KG1 (cell line): ENCODE measurements at places on chromosomes 12 and 14.

- no peak for DNase-seq
Measured at GRCh38 chr14:77541905-77542304, 43.3 kb upstream of the ISM2 start.

GRCh38 chr12:8822298-8822697, at the start of gene A2ML1:
Gene A2ML1, plus strand, starts transcription at chr12:8822621. Its CDS starts 31 bp downstream, at chr12:8822652.
- DNase-seq = no peak

- DNase-seq = no peak
Measured at GRCh38 chr14:37862263-37862662, 266.8 kb downstream of the TTC6 start.

DNA sequence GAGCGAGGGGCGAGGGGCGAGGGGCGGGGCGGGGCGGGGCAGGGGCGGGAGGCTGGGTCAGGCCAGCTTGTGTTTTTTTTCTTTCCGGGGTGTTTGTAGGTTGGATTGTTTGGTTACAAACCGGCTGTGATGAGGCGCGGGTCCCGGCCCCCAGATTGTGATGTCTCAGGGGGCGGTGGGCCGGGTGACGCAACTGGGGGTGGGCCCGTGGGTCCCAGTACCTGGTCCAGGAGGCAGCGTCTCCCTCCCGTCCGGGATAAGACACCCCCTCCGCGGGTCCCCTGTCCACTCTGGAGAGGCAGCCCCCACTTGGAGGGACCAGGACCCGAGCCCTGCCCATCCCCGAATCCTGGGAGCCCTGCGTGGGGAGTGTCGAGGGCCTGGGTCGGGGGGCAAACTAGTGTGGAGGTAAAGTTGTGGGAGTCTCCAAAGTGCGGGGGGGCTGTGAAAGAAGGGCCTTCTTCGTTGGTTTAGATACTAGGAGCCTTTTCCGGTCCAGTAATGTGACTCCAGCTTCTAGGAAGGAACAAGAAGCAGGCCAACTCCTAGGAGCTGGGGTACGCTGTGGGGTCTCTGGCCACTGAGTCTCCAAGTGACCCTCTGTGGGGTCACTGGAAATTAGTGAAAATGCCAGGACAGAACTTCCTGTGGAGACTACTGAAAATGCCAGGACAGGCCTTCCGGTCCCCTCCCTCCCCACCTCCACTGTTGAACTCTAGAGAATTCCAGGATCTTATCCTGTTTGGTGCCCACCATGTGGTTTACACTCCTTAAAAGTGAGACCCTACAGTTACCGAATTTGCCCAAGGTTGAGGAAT, 579 bp upstream of the CLMN start:
- no peak for DNase-seq

GRCh38 chr14:101561145-101561896, at the start of gene DIO3:
Gene DIO3, plus strand, starts transcription at chr14:101561495.
- DNase-seq = no peak

- no peak for DNase-seq
Measured at GRCh38 chr12:125110641-125111360, 45.6 kb downstream of the AACS start.

DNA sequence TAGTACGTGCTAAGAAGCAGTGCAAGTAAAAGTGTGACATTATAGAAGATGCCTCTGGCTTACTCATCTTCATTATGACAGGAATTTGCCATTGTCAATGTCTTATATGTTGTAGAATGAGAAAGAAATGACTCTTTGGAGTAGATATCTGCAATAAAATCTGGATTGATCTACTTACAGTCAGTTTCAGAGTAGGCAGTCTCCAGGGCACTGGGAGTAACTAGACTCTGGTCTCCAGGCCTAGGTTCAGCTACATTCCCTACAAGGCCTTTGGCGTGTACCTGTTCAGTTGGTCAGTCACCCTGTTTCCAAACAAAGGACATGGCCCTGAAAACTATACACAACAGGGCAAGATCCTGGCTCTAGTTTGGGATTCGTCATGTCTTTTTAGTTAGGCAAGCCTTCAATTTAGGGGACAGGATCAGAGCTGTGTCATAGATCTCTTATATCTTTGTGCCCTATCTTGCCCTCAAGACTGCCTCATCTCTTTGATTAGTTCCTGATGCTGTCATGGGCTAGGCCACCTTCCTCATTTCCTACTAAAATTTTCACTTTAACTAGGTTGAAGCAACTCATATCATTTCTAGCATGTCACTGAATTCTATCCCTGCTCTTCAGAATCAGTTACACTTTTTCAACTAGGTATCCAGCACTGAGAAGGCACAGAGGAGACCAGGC, 410.0 kb downstream of the RAD51B start:
- no peak for DNase-seq

DNA sequence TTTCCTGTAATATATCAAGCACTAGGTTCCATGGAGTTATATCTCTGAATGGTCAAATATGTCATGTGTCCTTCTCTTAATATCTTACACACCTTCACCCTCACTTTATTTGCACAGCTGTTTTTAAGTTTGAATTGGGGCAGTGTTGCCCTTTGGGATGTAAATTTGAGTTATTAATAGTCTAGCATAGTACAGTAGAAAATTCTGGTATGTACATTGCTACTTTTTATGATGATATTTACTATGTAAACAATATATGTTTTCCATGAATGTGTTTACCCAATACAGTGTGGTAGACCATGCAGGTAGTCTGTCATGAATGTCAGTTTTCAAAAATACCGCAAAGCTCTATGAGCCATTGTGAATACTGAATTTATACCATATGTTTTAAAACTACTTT, 50.5 kb downstream of the METTL25 start:
- no peak for DNase-seq

- no peak for DNase-seq
Measured at GRCh38 chr12:27009881-27010301, 4.3 kb downstream of the TM7SF3 start.

DNA sequence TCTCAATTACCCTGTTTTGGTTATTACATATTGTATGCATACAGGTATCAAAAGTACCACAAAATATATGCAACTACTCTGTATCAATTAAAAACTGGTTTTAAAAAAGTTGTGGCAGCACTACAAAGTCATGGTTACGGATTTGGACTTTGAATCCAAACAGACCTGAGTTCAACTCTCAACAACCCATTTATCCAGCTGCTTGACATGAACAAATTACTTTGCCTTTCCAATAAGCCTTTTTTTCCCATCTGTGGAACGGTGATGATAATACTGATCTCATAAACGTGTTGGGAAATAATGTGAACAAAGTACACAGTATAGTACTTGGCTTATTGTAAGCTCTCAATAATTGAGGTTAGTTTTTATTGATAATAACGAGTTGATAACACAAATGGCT, 85.0 kb downstream of the MNAT1 start:
- no peak for DNase-seq

GRCh38 chr14:87992718-87993628, at the start of gene GALC:
Gene GALC, minus strand, starts transcription at chr14:87993182. Its CDS starts 18 bp downstream, at chr14:87993164.
- DNase-seq = no peak

- DNase-seq = no peak
Measured at GRCh38 chr12:51405801-51406207, 14.6 kb upstream of the GALNT6 start.

DNA sequence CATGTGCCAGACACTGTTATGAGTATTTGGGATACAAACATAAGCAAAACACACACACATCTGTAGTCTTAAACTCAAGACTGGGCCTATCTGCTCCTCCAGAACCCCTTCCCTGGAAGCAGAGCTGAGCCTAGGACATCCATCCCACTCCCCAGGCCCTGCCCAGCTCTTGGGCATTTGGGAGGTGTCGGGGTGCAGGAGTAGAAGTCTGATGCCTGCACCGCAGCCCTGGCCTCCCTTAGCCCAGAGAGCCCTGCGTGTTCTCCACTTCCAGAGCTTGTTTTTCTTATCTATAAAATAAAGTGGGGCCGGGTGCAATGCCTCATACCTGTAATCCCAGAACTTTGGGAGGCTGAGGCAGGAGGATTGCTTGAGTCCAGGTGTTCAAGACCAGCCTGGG, 11.7 kb downstream of the HSP90AA1 start:
- DNase-seq = no peak

DNA sequence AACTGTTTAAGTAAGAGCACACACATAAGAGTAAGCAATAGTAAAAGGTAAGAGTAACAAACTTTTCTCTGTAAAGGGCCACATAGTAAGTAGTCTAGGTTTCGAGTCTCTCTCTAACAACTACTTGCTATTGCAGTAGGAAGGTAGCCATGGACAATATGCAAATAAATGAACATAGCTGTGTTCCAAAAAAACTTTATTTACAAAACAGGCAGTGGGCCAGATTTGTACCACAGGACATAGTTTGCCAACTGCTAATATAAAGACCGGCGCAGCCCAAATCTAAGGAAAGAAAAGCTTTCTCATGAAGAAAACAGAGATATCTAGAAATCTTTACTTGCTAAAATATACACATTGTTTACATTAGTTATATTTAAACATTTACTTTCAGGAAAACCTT, 239.0 kb upstream of the EGLN3 start:
- no peak for DNase-seq

DNA sequence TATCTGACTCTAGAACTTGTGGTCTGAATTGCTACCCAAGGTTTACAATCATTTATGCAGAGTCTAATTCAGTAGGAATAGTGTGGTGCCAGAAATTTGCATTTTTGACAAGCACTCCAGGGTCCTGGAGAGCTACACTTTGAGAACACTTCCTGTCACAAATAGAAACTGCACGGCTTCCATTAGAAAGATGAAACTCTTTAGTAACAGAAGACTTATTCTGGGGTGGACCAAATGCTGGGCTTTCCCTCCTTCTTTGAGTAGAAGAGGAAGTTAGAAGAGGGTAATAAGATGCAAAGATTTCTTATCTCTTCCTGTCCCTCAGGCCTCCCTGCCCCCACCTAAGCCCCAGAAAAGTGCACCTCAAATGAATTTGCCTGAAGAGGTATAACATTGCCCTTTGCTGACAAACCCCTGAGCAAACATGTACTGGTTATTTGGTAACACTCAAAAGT, 28.4 kb downstream of the DGLUCY start:
- DNase-seq = no peak

DNA sequence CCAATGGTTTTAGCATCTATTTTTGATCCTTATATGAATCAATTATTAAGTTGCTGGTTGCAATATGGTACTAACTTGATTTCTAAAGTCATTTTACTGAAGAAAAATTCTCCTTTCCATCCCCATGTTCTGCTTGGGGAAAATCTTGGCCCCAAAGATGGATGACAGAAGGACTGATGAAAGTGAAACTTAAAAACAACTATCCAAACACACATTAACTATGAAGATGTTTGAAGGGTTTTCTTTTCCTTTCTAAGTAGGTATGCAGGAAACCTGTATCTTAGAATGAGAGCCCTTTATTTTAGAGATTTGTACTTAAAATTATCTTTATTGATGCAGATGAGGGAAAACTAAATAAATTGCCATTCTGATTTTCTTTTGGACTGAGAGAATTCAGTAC, 5.9 kb downstream of the C12orf71 start:
- DNase-seq = no peak

- no peak for DNase-seq
Measured at GRCh38 chr12:28750946-28751685, 398.0 kb upstream of the FAR2 start.

GRCh38 chr12:125184213-125184967, 119.2 kb downstream of the AACS start:
- no peak for DNase-seq

DNA sequence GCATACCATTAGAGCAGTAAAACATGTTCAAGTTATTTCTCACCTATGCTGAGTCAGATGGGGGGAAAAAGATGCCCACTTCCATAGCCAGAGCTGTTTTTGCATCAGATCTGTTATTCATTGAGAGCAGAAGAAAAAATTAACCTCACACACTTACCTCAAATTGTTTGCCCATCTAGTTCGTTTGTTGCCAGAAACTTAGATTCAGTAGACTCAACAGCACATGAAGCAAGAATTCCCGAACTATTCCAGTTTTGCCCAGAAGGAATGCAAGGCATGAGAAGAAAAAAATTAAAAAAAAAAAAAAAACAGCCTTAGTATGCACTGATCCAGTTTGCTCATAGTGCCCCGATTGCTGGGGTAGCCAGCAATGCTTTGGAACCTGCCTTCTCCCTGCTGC, 12.4 kb upstream of the DPF3 start:
- no peak for DNase-seq

DNA sequence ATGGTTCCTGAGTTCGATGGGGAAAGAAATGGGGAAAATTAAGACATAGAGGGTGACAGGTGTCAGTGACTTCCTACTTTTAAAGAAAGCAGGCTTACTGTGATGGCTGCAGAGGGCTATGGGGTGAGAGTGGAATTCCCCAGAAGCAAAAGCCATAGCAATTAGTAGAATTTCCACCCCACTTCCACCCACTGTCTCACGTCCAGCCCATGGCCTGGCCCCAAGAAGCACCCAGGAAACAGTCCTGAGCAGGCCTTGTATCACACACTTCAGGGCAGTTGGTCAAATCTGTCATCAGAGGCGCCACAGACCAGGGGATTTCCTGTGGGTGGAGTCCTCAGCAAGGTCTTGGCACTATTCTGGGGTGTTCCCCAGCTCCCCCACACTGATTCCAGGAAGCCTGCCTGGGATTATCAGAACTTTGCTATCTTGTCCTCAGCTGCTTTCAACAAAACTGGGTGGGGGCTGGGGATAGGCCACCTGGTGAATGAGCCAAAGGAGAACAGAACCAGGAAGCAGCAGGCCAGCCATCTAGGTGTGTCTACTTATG, 120.1 kb upstream of the CCND2 start:
- no peak for DNase-seq

DNA sequence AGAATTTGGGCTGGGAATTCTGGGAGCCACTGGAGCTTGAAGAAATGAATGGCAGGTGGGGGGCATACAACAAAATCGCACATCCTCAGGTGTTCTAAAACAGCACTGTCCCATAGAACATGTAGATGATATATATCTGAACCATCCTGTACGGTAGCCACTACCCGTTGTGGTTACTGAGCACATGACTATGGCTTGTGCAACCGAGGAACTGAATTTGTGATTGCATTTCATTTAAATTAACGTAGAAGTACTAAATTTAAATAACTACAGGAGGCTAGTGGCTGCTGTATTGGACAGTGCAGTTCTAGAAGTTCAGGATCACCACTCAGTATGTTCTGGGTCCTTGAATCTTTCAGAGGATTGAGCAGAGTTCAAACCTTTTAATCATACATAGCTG, 172.4 kb downstream of the PHETA1 start:
- DNase-seq = no peak

DNA sequence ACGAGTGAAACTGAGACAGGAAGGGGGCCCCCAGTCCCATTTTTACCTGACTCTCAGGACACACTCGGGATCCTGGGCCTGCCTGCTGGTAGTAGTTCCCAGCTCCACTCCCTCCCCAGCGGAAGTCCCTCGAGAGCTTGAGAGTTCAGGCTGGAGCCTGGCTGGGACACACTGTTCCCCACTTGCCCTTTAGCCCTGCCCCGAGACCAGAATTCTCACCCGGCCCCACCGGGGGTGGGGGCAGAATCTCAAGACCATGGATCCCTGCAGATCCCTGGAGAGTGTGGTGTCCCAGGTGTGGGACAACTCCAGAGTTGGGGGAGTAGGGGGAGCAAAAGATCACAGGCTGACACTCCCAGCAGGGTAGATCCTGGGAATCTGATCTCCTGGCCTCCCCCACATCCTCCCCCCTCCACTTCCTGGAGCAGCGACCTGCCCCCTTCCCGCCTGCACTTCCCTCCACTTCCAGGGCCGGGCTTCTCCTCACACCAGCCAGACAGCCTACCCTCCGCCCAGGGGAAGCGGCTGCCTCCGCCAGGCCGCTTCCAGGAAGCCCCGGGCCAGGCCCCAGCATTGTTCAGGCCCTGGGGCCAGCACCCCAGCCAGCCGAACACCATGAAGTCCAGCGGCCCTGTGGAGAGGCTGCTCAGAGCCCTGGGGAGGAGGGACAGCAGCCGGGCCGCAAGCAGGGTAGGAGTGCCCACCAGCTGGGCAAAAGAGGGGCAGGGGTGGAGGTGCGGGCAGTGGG, at the start of gene TNS2:
TSS of gene TNS2 (plus strand) at position 495 of the 748 bp plus-strand sequence. CDS start at position 616, 121 bp downstream.
- no peak for DNase-seq
